Vagina (tissue), 2 donors: ENCODE measurements at places on chromosomes 5 and 9. TPM values are rescaled to one million over a fixed set of nuclear protein-coding genes. Genes with fewer than 3 reads are reported as not detected.

The FOCAD gene
- total RNA-seq: 39.8 TPM

The PALM2AKAP2 gene
- 7.9 TPM for total RNA-seq

- no peak overlapping the region for H3K27ac ChIP-seq
- H3K4me3 ChIP-seq: no peak overlapping the region
- no peaks in the 10 kb centered on the region for H3K4me1 ChIP-seq
- H3K36me3 ChIP-seq: no peaks in the 10 kb centered on the region
Measured at GRCh38 chr5:124998520-124998919, 252.1 kb upstream of the ZNF608 start.

DNA sequence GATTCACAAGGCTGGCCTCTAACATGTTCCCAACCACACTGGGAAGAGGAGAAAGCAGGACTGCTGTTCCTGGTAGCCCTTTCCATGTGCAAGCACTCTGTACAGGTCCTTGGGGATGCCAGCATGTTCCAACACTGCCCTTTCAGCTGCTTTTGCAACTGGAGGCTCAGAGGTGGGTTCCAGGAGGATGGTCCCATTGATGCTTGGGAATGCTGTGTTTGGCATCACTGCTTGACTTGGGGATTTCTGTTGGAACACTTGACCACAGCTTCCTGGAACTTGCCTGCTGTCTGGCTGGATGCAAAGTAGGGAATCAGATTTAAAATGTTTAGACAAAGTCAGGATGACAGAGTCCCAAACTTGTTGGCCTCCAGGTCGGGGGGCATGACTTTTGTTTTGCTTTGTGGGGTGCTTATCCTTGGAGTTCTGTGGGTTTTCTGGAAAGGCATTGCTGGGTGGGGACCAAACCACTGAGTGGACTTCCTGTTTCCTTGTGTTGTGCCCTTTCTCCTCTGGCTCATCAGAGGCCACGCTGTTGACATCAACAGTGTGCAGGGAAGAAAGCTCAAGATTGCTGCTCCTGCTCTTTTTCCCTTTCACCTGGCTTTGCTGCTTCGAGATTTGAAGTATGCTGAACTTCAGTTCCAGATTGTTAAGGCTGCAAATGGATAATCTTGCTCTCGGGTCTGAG is 148.5 kb upstream of the RPS23 start:
- no peak overlapping the region for H3K4me3 ChIP-seq
- H3K4me1 ChIP-seq: no peaks in the 10 kb centered on the region
- DNase-seq: no peak
- H3K36me3 ChIP-seq: no peaks in the 10 kb centered on the region
- H3K27me3 ChIP-seq: no peaks in the 10 kb centered on the region
- no peak overlapping the region for H3K27ac ChIP-seq

DNA sequence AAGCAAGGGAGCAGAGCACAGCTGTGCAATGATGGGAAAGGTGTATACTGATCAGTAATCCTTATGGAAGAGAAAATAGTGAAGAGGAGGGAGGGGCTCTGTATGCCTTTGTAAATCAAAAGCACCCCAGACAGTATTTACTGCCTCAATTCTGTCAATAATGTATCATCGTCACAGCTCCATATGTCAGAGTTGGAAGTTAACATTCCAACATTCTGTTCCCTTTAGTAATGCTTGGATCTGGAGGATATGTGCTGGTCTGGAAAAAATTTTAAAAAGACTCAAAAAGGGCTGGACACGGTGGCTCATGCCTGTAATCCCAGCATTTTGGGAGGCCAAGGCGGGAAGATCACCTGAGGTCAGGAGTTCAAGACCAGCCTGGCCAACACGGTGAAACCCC is 310.4 kb downstream of the ACTL7B start:
- no peak overlapping the region for H3K27ac ChIP-seq
- DNase-seq: no peak
- H3K4me3 ChIP-seq: no peak overlapping the region
